NCI-H2107 (cell line): ENCODE measurements at places on chromosomes 16 and 17.

- DNase-seq, result no peak
Measured at GRCh38 chr17:41679740-41680425, 8.8 kb upstream of the EIF1 start.

DNA sequence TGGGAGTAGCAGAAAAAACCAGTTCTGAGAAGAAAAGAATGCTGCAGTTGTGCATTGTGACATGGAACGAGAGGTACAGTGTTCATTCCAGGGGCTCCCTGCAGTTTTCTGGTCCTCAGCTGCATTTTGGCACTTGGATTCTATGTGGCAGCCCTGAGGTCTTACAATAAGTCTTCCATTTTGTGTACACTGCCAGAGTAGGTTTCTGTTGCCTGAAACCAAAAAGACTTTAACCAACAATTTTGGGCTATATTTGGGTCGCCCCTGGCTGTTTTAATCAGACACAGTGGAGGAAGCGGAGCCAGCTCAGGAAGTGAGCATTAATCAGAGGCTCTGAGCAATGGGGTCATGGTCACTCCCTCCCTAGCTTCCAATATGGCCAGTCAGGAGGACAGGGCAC lies 15.7 kb downstream of the DYNLRB2 start:
- no peak for DNase-seq

DNA sequence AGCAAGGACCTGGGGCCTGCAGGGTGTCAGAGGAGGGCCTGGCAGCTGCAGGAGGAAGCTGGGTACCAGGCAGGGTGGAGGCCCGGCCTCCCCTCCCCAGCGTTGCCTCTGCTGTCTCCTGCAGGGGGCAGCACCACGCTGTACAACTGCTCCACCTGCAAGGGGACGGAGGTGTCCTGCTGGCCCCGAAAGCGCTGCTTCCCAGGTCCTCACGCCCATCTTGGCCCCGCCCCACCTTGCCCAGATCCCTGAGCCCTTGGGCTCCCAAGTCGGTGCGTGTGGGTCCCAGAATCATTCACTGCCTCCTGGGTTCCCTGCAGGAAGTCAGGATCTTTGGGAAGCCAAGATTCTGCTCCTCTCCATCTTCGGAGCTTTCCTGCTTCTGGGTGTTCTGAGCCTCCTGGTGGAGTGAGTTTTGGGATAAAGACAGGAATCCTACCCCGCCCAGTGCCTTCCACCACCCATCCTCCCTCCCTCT lies 1.2 kb downstream of the TMEM95 start:
- DNase-seq, result peak; percentile 31

GRCh38 chr17:37312137-37312923 lies 63.5 kb upstream of the C17orf78 start:
- no peak for DNase-seq

DNA sequence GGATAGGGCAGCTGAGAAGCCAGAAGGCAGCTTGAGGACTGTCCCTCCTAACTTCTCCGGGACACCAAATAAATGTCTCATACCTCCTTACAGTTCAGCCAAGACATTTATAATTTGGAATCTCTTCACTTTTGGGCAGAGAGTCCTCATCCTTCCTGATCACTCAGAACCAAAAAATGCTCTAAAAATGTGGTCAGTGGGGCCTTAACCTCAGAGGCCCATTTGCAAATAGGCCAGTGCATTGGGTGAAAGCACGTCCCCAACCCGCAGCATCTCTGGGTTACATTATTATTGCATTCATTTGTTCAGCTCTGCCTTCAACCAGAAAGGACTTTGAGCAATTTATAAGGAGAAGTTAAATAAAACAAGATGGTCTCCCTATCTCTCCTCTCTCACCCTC lies 112.4 kb upstream of the IRX3 start:
- no peak for DNase-seq

DNA sequence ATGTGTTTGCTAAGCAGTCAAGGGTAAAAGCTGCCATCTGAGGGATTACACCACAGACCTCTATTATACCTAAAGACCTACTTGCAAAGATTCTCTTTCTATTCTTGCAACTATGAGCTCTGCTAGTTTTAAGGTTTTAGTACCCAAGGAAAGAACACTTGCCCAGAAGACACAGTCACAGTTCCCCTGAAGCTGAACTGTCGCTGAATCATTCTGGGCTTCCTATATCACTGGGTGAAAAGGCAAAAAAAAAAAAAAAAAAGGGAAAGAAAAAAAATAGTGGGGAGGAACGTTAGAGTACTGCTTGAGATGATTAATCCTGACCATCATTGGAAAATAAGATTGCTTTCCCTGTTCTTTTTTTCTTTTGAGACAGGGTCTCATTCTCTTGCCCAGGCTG lies 37.9 kb downstream of the LYRM1 start:
- no peak for DNase-seq

DNA sequence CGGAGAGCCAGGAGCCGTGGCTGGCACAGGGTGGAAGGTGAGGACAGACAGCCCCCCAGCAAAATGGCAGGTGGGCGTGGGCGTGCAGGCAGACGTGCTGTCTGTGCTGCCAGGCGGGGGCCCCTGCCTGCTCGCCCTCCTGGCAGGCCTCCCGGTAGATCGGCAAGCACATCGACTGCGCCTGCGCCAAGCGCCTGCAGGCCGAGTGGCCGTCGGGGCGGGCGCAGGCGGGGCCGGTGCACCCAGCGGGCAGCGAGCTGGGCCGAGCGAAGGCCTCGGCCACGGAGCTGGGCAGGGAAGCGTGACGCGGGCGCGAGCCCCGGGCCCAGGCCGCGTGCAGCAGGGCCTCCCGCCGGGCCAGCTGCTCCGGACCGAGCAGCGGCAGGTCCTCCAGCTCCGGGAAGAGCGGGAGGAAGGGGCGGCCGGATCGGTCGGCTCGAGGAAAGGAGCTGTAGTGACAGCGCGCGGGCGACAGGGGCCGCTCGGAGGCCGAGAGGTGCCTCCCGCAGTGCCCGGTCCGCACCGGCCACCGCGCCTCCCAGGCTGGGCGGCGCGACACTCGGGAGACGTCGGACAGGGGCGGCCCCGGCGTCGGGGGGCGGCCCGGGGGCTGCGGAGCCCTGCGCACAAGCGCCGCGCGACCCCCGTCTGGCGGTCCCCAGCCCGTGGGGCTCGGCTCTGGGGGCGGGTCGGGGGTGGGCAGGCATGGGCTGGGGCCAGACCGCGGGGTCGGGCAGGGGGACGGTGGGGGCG lies 16.9 kb downstream of the GRIN2C start:
- DNase-seq, result no peak

- DNase-seq, result peak; percentile 24
Measured at GRCh38 chr16:13997933-13998332, 73.2 kb upstream of the MRTFB start.

GRCh38 chr17:80675438-80676095 lies 130.9 kb downstream of the RPTOR start:
- DNase-seq, result no peak

DNA sequence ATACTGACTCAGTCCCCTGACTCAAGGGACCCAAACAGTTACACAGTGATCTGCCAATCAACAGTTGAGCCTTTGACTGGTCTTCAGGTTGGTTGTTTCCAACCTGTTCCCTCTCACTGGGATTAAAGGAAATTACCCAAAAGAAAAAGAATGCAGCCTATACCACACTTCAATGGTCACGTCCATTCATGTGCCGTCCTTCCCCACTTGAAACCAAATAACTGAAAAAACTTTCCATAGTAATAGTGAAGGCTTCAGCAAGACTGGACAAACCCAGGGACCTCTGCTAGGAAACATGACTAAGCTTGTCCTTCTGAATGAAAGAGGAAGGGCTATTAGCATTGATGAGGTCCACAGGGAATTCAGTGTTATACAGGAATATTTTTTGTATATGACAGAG lies 30.6 kb downstream of the MRPS23 start:
- no peak for DNase-seq

- no peak for DNase-seq
Measured at GRCh38 chr16:22810226-22810625, 3.7 kb upstream of the HS3ST2 start.

- no peak for DNase-seq
Measured at GRCh38 chr17:77019893-77020379, 120.8 kb upstream of the SEC14L1 start.

DNA sequence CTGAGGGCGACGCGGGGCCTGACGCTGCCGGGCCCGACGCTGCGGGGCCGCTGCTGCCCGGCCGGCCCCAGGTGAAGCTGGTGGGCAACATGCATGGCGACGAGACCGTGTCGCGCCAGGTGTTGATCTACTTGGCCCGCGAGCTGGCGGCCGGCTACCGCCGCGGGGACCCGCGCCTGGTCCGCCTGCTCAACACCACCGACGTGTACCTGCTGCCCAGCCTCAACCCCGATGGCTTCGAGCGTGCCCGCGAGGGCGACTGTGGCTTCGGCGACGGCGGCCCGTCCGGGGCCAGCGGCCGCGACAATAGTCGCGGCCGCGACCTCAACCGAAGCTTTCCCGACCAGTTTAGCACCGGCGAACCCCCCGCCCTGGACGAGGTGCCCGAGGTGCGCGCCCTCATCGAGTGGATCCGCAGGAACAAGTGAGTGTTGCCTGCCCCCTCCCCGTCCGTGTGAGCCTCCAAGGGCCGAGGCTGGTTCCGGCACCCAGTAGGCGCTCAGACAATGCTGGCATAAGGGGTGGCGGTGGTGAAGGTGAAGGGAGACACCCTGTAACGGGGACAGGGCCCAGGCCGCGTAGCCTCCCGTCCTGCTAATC lies 676 bp downstream of the CPD start:
- DNase-seq, result no peak

DNA sequence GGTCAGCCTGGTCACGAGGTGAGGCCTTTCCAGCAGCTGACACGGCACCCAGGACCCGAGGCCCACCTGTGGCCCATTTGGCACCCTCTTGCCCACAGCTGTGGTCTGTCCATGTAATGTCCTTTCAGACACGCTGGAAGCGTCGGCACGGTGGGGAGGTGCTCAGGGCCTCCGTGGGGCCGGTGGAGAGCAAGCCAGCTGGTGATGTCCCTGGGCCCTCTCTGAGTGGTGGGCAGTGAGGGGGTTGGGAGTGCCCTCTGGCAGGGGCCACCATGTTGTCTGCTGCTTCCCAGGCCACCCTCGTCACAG lies 97.3 kb upstream of the ZNF469 start:
- DNase-seq, result no peak

DNA sequence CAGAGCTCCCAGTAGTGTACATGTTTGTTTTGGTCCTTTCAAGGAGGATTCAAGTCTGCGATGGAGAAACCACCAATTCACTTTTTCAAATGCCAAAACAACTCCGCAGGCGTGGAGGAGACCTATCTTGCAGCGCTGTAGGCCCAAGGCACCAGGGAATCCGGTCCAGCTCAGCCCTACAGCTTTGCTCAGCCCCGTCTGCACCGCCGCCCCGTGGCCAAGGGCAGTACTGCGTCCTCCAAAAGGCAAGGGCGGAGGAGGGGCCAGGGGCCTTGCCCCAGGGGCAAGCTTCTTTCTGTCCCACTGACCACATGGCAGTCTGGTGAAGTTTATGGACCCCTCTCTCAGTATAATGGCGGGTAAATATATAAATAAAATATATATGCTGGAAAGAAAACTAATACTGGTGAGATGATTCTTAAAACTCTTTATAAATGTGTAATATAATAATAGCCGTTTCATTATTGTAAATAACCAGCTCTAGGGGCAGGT lies 709 bp upstream of the CD300LG start:
- peak; percentile 41 for DNase-seq

GRCh38 chr16:19559242-19559910 lies 3.9 kb downstream of the VPS35L start:
- DNase-seq, result no peak
